ENCODE measurements at places on chromosomes 16 and 17.

DNA sequence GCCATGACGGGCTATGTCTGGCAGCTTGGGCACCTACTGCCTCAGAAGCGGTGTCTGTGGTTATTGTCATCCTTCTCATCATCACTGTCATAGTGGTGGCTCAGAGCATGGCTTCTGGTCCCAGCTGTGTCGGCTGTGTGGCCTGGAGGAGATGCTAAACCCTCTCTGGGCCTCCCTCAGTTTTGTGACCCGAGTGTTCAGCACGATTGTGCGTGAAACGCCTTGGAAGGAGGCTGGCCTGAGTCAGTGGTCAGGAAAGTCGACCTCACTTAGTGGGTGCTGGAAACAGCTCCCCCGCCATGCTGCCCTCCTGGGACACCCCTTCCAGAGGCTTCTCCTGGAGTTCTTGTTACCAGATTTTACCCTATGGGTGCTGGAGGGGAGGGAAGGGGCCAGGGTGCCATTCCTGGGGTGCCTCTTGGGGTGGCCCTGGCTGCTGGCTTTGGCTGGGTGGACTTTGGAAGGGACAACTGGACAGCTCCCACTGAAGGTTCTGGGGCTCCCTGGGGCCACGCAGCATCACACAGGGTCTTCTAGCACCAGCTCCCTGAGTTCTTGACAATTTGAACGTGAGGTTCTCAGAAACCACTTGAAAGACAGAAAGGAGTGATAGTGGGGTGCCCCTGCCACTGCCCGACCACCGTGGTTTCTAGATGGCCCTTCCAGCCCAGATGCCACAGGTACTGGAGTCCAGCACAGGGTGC, 226.5 kb upstream of the GSE1 start:
- no peak for DNase-seq

DNA sequence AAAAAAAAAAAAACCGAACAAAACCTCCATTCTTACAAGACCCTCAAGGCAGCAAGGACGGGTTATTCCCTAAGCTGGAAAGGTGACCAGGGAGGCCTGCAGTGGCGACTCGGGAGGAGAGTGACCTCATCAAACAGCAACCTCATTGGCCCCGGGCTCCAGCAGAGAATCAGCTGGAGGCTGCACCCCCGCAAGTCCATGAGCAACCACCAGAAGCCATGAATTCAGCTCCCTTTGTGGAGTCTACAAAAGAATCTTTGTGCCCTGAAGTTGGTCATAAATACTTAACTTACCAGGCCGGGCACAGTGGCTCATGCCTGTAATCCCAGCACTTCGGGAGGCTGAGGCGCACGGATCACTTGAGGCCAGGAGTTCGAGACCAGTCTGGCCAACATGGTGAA, 80.9 kb upstream of the CREBBP start:
- no peak for DNase-seq

- no peak for DNase-seq
These were observed at the start of gene CPNE2 for GRCh38 chr16:57091975-57092785. Gene CPNE2 (plus strand): TSS chr16:57092583. CDS start chr16:57110743, 18,160 bp downstream.

GRCh38 chr16:83933885-83934683, 19.0 kb upstream of the OSGIN1 start:
- DNase-seq: no peak

- DNase-seq: no peak
These were observed 172.8 kb downstream of the IRF8 start for GRCh38 chr16:86071611-86072240.

DNA sequence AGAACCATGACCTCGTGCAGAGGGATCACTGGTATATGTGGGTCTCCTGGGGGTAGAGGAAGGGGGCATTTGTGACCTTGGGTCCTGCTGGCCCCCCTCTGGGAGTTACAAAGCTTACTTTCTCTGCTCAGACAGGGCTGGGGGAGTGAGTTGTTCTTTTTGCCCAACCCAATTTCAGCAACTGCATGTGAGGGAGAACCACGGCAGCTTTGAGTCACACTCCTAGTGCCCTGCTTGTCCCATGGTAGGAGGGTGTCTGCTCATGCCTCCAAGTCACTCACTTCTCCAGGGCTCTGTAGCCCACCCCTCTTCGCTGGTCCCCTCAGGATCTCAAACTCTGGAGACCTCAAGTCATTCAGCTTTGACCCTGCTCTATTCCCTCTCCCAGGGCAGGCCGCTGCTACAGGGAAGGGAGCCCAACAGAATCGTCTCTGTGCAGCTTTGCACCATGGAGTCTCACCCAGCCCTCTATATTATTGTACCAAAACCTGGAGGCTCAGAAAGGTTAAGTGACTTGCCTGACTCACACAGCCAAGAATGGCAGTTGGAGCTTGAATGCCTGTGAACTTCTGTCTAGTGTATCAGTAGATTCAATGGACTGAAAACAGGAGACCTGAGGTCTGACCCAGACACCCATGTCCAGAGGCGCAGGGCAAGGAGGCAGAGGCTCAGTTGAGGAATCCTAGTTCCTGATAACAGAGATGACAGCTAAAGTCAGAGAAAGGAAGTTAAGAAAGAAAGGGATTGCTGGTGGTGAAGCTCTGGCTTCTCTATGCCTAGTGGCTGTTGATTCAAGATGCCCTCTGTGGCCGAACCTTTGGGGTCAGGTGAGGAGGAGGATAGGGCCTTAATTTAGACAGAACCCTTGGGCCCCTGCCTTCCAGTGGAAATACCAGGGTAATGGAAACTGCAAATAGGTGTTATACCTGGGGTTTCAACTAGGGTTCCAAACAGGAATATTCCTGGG, 14.6 kb upstream of the ETV4 start:
- no peak for DNase-seq

- no peak for DNase-seq
These were observed 372.3 kb upstream of the SALL1 start for GRCh38 chr16:51523400-51523799.

GRCh38 chr17:61065263-61065773, 334.3 kb upstream of the TBX2 start:
- no peak for DNase-seq

DNA sequence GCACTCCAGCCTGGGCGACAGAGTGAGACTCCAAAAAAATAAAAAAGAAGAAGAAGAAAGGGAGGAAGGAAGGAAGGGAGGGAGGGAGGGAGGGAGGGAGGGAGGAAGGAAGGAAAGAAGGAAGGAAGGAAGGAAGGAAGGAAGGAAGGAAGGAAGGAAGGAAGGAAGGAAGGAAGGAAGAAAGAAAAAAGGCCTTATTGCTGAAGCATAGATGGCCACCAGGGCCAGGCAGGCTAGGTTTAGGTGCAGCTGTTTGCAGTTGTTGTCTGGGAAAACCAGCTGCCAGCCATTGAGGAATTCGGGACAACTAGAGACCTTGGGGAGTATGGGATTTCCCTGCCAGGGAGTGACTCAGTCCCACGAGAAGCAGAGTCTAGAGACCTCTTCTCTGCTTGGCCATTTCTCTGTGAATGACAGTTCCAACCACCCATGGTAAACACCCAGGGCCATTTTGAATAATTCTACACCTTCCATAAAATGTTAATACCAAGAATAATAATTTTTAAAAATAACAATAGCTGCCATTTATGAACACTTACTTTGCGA, 31.0 kb downstream of the SCNN1B start:
- DNase-seq: no peak

DNA sequence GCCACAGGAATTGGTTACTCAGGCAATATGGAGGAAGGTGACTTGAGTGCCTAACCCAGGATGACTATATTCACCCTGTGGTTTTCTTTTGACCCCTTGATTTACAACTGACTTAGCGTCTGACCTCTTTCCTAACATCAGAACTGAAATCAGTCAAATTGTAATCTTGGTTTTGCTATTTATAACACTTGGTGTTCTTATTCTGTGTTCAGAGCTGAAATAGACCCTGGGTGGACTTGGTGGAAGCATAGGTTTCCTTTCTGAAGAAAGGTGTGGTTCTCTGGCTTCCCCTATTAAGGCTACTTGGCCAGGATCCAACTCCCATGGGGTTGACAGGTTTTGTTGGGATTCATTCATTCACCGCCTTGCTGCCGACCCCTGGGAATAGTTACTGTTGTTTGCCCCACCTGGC, 80.8 kb downstream of the CLEC16A start:
- no peak for DNase-seq

GRCh38 chr17:79761894-79762589, 15.9 kb upstream of the CBX2 start:
- DNase-seq: no peak

DNA sequence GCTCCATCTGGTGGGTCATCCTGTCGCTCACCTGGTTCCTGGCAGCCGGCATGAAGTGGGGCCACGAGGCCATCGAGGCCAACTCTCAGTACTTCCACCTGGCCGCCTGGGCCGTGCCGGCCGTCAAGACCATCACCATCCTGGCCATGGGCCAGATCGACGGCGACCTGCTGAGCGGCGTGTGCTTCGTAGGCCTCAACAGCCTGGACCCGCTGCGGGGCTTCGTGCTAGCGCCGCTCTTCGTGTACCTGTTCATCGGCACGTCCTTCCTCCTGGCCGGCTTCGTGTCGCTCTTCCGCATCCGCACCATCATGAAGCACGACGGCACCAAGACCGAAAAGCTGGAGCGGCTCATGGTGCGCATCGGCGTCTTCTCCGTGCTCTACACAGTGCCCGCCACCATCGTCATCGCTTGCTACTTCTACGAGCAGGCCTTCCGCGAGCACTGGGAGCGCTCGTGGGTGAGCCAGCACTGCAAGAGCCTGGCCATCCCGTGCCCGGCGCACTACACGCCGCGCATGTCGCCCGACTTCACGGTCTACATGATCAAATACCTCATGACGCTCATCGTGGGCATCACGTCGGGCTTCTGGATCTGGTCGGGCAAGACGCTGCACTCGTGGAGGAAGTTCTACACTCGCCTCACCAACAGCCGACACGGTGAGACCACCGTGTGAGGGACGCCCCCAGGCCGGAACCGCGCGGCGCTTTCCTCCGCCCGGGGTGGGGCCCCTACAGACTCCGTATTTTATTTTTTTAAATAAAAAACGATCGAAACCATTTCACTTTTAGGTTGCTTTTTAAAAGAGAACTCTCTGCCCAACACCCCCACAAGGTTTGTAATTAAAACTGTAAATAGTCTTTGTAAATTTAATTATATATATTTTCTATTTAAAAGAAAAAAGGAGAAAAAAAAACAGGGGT, 1.7 kb downstream of the FZD2 start:
- DNase-seq: no peak
